Pons (tissue), 1 donor: ENCODE measurements at places on chromosomes 2 and 18.

DNA sequence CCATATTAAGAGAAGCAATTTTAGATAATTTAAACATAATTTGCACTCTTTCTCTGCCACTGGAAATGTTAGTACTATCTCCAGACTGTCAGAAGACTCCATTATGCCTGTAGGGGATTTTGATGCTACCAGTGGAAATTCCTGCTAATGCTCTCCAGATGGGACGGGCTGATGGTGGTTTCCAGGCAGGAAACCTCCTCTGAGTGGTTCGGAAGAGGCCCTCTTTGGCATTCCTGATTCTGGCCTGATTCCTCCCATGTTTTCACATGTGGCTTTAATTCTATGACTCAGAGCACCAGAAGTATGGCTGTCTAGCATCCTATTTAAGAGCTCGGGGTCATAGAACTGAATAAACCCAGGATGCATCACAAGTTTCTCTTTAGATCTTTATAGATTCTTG is 70.9 kb upstream of the ST6GAL2 start:
- DNase-seq: no peak

DNA sequence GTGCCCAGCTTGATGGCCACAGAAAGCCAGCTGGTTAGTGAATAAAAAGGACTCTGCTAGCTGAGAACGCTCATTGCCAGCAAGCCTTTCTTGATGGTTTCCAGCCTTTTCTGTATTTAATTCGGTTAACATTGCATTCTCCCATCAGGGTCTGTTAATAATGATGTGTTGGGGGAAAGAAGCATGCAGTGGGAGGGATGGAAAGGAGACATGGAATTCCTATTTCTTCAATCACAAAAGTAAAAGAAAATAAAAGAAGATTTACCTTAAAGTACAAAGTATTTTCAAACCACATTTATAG is 141.9 kb upstream of the RBBP8 start:
- no peak for DNase-seq

GRCh38 chr18:56458770-56459712 is 179.4 kb downstream of the TXNL1 start:
- no peak for DNase-seq

DNA sequence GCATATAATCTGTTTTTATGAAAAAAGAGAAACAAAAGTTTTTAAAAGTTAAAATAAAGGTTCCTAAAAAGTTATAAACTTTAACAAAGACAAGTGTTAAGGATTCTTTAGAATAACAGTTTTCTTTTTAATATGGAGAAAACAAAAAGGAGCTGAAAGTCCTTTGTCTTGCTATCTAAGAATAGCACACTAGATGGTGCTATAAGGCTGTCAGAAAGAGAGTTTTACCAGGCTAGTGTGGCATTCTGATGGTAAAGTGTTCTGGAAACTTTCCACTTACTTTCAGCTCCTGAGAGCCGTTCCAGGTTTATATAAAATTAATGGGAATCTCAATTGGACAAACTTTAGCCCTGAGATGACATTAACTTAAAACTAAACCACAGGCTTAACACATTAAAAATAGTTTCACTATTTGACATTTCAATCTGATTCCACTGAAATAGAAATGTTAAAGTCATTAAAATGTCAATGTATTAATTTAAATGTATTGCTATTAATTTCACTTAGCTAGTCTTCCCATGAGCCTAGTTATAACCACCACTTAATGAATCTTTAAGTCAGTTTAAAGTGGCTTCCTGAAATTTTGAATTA is 3.7 kb downstream of the FBXO48 start:
- peak; percentile 77 for DNase-seq

- DNase-seq: no peak
Observed at GRCh38 chr2:40820319-40820718, 368.4 kb upstream of the SLC8A1 start.

DNA sequence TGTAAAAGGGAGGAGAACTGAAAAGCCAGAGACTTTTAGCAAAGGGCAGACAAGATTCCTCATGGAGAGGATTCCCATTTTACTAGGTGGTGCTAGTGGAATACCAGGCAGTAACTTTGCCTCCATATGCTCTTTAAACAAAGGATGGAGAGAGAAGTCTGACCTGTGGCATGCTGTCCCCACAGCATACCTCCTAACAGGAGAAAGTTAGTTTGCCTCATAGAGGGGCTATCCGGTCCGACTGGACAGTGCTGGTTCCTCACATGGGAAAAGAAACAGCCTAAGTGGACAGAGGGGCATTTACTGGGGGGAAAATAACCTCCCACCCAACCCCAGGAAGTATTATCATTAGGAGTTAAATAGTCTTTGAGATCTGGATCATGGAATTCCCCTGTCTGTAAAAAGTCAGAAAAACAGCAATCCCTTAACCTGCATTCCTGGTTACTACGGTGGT is 31.6 kb upstream of the GMCL1 start:
- DNase-seq: no peak

DNA sequence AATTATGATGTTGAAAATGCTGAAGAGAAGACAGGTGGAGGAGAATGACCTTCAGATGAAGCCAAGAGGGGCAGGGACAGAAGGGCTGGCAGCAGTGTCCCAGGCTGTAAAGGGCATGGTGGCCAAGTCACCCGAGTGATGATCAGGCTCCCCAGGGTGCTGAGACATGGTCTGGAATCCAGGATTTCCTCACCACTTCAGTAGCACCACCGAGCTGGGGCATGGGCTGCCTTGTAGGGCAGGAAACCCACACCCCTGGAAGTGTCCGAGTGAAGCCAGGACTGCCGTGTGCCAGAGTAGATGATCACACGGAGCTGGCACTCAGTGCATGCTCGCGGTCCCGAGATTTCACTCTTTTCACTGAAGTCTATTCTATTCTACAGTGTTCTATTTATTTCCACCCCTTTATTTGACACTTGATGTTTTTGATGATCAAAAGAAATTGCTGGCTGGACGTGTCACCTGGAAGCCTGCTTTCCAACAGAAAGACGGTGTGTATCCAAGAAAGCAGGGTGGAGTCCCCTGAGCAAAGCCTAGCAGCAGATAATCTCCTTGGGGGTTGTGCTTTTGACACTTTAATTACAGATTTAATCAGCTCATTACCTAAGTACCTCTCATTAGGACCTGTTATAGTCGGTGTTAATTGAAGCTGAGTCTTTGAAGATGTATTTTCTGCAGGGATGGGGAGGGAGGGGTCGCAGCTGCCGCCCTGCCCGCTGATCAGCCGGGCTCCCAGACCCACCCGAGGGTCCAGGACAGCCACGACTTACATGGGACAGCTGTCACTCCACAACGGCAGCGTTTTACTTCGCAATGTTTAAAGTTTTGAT is 92.3 kb downstream of the SEPTIN10 start:
- no peak for DNase-seq

GRCh38 chr2:72004976-72005375 is 142.7 kb downstream of the CYP26B1 start:
- no peak for DNase-seq

DNA sequence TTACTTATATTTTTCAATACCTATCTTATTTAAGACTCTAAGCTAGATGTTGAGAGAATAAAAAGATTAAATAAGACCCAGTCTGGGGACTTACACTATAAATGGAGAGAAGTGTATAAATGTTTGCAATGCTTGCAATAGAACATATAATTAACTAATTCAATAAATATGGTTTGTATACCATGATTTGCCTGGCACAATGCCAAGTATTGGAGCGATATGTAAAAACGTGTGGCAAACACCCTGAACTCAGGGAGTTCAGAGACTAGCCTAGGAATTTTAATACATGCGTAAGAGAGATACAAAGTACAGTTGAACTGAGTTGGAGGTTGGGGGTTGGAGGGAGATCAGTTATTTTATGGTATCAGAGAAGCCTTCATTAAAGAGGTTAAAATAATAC is 251.8 kb upstream of the DDX18 start:
- no peak for DNase-seq

- no peak for DNase-seq
Observed at GRCh38 chr18:35118641-35119040, 77.4 kb downstream of the MAPRE2 start.

DNA sequence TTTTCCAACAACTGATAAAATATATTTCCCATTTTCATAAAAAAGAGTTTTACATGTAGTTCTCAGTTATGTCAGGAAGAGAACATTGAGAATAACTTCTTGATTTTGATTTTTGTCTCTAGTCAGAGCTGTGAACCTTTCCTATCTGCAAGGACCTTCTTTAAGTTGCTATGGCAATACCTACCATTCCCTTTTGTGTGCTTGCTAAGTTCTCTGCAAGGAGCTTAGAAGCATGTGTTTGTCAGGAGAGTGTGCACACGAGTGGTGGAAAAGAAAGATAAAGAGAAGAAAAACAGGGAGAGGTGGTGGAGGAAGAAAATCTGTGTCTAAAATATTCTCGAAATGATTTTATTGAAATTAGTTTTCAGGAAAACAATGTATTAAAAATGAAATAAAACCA is 140.3 kb upstream of the SLC8A1 start:
- no peak for DNase-seq

GRCh38 chr18:59189746-59190145 is 30.2 kb upstream of the GRP start:
- no peak for DNase-seq

- DNase-seq: peak; percentile 91
Observed at GRCh38 chr2:197152451-197153228, 157.9 kb downstream of the ANKRD44 start.

- DNase-seq: peak; percentile 69
Observed at GRCh38 chr2:121490584-121491133, 40.0 kb upstream of the RNU4ATAC start.

DNA sequence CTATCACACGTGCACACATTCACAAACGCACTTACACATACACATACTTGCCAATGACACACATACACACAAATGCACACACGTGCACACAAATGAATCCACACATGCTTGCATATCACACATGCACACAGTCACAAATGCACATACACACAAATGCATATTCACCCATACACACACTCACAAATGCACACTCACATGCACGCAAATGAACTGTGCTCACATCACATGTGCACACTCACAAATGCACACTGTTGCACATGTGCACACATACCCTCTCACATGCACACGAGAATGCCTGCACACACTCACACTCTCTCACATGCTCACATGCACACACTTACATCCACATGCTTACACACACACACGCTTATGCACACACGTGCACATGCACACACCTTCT is 368.1 kb downstream of the EIPR1 start:
- DNase-seq: no peak

GRCh38 chr2:218257390-218257981 is 3.3 kb upstream of the GPBAR1 start:
- DNase-seq: peak; percentile 84

DNA sequence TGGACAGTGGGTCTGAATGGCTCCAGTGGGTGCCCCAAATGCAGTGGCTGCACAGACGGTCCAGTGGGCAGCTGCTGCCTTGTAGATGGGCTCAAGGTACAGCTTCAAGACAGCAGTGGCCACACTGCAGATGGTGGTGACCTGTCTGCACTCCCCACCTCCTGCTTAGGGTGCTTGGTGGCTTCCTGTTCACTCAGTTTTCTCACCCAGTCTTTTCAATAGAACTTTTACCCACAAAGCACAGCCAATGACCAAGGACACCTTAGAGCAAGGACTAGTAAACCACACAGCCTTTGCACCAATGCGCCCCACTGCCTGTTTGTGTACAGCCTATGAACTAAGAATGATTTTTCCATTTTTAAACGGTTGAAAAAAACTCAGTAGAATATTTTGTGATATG is 34.9 kb downstream of the MEX3C start:
- DNase-seq: no peak

DNA sequence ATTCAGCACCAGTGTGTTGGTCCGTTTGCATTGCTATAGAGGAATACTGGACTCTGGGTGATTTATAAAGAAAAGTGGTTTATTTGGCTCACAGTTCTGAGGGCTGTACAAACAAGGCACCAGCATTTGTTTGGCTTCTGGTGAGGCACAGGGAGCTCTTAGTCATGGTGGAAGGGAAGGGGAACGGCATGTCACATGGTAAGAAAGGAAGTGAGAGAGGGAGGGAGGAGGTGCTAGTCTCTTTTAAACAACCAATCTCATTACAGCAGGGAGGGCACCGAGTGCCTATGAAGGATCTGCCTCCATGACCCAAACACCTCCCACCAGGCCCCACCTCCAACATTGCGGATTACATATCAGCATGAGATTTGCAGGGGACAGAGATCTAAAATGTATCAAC is 143.9 kb upstream of the DLX2 start:
- DNase-seq: no peak

- DNase-seq: no peak
Observed at GRCh38 chr18:35137632-35138031, 96.4 kb downstream of the MAPRE2 start.

DNA sequence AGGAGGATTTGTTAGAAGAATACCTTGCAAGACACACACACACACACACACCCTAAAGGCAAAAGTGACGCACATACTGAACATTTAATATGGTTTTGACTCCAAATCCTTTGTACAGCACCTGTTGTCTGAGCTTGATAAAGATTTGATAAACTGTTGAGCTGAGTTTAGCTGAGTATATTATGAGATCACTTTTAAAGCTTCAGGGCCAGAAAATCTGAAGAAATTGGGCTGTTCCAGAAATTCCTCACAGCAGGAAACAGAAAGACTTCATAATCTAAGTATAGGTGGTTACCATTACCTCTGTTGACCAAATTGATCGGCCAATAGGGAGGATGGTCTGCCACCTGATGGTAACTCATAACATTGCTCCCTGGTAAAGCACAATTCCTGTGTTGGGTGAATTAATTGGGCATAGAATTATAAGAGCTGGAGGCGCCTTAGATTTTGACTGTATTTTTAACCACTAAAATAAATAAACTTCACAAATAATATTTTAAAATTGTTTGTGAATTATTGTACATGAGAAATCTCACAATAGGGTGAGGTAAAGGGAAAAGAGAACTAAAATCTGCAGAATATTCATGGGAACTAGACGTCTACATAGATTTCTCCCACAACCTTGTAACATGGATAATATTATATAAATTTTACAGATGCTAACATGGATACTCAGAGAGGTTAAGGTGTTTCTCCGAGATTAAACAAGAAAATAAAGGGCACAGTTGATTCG is 21.8 kb upstream of the RPIA start:
- DNase-seq: no peak

DNA sequence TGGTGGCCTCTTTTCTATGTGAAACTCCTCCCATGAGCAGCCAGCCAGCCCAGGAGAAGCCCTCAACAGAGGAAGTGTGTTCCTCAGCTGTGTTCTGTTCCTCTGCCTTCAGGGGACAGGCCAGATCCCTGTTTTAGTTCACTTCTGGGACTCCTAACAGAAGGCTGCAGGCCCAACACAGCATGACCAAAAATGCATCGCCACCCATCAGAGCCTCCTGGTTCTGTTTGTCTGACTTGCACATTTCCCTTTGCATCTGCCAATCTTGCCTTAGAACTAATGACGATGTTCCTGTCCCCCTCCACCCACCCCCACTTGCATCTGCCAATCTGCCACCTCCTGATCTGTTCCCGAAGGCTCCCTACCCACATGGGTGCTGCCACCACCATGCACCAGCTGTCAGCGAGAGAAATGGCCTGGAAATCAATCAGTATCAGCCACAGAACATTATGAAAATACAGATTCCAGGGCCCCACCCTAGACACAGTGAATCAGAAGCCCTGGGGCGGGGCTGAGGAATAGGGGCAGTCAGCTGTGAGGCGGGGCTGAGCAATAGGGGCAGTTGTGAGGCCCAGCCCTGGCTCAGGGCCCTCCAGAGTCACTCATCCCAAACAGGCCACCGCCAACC is 51.0 kb downstream of the FAM168B start:
- no peak for DNase-seq
